ENCODE measurements at places on chromosomes 2 and 18.
A peak's percentile ranks its signal among the peaks of the same experiment; 100 is the strongest.

DNA sequence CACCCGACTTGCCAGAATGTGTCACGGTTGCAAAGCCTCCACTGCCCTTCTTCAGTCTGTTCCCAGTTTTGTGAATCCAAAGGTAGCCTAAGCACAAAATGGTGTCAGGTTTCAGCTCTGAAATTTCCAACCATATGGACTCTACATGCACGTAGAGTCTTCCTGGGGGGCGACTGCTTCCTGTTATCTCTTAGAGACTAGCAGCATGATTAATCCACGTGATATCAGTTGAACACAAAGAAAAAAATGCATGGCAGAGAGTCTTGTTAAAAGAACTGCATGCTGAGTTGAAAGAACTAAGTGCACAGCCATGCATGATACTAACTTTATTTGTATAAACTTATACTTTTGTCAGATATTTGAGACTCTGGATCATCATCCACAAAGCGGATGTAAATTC, 404.4 kb downstream of the SOCS6 start:
- no peak for DNase-seq

GRCh38 chr2:96863575-96864342, 5.9 kb upstream of the ANKRD39 start:
- no peak for DNase-seq

- no peak for DNase-seq
Observed at GRCh38 chr2:48510329-48510728, 19.6 kb upstream of the STON1 start.

DNA sequence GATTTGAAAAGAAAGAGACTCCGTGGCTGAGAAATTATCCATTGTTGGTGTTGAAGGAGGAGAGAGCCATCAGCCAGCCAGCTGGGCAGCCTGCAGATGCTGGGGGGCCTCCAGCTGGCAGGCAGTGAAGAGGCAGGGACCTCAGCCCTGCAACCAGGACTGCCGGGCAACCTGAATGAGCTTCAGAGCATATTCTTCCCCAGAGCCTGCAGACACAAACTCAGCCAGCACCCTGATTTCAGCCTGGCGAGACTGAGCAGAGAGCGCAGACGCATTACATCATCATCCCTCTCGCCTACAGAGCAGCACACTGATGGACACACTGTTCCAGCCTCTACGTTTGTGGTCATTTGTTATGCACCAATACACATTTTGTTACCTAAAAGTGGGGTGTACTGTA, 150.7 kb upstream of the RAB6C start:
- no peak for DNase-seq

DNA sequence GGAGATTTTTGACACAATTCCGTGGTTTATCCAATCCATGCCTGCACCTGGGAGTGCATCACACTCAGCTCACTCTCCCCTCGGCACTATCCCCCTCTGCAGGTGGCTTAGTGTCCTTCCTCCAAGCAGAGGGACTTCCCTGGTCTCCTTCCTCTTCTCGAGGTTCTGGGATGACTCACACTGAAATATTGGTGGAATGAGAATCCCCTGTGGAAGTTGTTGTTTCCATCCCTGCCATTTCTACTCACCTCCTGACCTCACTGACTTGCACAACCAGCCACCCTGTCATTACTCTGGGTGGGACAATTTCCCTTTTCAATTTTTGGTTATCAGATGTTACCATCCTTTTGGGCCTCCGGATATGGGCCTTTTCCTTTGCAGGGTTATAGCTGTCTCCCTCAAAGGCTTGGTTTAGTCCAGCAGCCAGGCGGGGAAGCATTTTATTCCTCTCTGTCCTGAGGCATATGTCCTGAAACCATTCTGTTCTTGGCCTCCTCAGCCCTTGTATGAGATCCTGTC, 59.9 kb downstream of the PTPRM start:
- DNase-seq = no peak

- DNase-seq = no peak
Observed at GRCh38 chr18:75070235-75070624, 138.7 kb downstream of the PTGR3 start.

DNA sequence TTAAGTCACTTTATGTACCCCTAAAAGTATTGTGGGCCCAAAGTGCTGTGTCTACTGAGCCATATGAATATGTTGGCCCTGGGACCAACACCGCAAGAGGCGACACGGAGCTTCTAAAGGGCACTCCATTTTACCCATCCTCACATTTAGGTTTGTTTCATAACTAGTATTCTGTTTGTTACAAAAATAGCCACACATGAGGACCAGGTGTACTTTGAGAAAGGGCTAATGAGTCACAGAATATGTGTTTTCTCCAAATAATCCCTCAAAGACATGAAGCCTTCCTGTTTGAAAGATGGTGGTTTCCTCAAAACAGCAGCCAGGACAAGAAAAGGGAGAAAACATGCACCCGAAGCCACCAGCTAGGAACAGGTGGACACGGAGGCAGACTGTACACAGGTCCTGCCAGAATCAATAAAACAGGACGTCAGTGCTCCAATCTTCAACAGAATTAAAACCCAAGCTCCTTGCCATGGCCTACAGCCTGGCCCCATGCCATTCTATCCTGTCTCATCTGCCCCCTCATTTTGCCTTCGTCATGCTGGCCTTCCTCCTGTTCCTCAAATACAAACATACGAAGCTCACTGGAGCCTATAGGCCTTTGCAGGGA, 21.8 kb upstream of the GRB14 start:
- DNase-seq = no peak

DNA sequence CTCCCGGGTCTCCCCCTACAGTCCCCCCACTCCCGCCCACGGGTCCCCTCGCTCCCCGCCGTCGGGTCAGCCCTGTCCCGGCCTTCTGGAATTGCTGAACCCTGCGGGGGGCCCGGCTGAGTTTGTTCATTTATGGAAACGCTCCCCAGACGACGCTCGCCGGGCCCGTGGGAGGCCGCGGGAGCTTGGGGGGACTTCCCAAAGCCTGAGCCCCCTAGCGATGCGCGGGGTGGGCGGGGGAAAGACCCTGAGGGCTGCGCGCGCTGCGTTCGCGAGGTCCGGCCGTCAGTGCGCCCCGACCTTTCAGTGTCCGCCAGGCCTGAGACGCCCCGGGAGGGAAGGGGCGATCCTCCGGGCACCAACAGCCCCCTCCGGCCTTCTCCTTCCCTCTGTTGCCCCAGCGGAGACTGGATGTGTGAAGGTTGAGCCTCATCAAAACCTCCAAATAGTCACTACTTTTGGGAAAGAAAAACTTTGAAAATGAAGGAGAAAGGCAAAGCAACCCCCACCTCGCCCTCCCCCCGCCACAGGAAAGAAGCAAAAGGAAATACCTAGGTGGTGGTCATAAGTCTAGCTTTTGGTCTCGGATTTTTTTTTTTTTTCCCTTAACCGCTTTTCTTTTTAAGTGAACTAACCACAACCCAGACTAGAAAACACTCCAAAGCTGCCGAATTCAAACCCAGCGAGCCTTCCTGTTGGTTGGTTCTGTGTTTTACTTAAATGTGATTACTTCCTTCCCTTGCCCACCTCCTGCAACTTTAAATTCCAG, 509 bp upstream of the CYS1 start:
- DNase-seq = no peak

DNA sequence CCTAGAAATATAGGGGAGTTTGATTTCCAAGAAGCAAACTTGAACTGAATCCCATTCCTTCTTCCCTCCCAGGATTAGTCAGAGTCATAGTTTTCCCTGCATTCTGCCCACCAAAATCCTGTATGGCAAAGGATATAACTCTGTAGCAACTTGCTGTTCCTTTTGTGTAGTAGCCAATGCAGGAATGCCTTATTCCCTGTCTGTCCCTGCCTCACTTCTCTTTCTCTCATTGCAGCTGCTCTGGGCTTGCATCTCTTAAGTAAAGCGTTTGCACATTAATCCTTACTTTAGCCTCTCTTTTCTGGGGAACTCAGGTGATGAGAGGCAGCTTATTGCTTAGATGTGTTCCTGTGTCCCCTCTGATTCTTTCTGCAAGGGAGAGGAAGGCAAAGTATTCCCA, 333.1 kb upstream of the VWC2L start:
- no peak for DNase-seq

- no peak for DNase-seq
Observed at GRCh38 chr2:232871835-232872736, 2.0 kb downstream of the SNORC start.

GRCh38 chr2:215796140-215796855, 217.1 kb downstream of the MREG start:
- DNase-seq = no peak

- no peak for DNase-seq
Observed at GRCh38 chr18:57404345-57404744, 30.8 kb upstream of the ONECUT2 start.

- DNase-seq = no peak
Observed at GRCh38 chr2:142472382-142472781, 341.6 kb upstream of the LRP1B start.

DNA sequence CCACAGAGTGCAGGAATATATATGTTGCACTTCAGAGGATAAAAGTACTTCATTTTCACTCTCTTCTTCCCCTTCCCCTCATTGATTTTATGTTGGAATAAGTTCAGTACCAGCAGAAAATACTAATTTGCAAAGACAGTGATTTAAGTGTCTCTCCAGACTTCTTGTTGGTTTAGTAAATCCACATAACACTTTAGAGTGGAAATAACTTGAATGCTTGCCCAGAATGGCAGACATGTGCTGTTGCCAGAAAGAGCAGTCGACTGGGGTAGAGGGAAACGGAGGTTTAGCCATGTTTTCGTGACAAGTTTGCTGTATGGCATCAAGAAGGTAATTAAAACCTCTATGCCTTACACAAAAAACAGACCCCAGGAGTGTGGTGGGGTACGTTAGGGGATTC, 246.0 kb upstream of the CXCR4 start:
- DNase-seq = peak; percentile 46

- DNase-seq = peak; percentile 89
Observed at GRCh38 chr2:176140513-176141317, 10.6 kb upstream of the HOXD4 start.

DNA sequence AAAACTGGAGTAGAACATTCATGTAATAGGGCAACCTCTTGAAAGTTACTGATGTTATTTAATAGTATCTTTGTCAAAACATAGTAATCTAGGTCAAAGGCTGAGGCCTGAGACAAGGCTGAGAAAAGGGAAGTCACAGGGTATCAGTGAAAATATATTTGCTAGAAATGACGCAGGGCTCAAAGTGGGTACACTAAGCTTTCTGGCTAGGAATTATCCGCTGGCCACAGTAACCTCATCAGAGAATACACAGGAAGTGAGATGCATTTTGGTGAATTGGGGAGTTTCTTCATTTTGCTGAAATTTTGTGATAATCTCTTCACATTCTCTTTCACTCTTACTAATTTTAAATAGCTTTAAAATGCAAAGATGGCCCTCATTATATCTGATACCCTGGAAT, 206.8 kb downstream of the OTX1 start:
- no peak for DNase-seq

GRCh38 chr2:10410001-10410822, 37.9 kb downstream of the ODC1 start:
- no peak for DNase-seq

- no peak for DNase-seq
Observed at GRCh38 chr2:201984800-201985525, 48.7 kb upstream of the FZD7 start.

- DNase-seq = no peak
Observed at GRCh38 chr2:26649322-26649721, 8.2 kb upstream of the CIB4 start.

GRCh38 chr2:4840791-4841190, 851.4 kb upstream of the SOX11 start:
- DNase-seq = no peak

DNA sequence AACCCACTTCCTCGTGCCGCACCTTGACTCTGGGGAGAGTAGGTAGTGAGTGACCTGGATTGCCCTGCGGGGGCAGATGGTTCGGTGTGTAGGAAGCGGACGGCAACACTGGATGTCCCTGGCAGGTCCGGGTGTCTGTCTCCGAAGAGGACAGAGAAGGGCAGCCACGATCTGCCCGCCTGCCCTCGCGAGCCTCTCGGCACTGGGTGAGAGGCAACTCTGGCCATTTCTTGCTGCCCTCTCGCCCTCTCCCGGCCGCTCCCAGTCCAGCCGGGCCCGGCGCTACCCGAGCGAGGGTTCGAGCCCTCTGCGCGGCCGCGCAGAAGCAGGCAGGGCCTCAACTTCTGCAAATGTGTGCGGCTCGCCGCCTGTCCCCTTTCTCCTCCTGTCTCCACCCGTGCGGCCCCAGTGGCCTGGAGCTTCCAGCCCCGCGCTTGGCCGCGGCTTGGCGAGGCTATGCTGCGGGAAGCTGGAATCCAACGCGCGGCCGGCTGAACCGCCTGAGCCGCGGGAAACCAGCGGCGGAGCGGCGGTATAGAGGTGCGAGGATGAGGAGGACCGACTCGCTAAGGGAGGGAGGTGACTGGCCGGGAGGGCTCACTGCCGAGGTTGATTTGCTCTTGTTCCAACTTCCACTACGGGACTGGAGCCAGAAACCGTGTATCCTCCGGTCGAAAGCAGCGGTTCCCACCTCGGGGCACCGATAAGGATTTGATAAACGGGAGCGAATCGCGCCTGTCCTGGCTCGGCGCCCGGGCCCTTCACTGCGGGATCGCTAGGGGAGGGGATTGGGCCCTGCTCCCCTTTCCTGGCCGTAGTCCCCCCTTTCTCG, 1.5 kb downstream of the EPAS1 start:
- DNase-seq = peak; percentile 74

DNA sequence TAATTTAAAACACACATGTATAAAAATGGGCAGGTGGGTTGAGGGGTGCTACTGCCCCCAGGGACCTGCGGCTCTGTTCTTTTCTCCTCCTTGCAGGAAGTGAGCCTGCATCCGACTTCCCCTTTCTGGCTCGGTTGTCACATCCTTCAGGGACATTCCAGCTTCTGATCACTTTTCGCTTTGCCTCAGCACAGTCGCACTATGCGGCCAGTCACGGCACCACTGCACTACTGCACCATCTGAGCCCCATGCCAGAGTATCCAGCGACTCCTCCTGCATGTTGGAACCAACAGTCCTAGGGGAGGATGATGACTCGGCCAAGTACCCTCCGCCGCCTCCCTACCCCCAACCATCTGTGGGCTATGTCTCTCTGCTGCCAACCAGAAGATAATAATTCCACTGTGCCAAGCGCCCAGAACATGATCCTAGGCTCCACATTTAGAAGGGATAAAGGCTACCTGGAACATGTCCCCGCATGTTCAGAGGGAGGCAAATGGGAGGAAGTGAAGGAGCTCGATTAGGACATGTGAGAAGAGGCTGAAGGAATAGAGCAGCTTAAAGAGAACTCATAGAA, 17.6 kb downstream of the CDC42EP3 start:
- DNase-seq = no peak

GRCh38 chr2:174145827-174146226, 102.5 kb downstream of the OLA1 start:
- no peak for DNase-seq

GRCh38 chr2:96839875-96840850, 3.7 kb downstream of the ANKRD23 start:
- no peak for DNase-seq

- DNase-seq = no peak
Observed at GRCh38 chr2:34656632-34657031, 1057.5 kb upstream of the FAM98A start.

DNA sequence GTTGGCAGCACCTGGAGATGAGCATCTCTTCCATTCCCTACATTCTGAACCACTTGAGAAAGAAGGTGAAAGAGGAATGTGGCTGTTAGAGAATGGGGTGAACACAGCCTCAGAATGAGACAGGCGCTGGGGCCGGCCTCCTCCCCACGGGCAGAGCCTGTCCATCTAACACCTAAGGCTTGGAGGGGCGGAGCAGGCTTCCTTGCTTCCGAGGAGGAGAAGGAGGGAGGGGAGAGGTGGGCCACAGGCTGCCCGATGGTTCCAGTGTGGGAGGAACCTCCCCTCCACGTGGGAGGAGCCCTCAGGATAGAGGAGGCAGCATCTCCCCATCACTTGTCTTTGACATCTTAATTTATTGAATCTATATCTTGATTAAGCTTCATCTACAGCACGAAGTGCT, 68.6 kb downstream of the CIB4 start:
- no peak for DNase-seq

Measured in activated CD8-positive, alpha-beta memory T cell treated with anti-CD3 and anti-CD28 coated beads for 24 hours (primary cell).